ENCODE measurements at places on chromosomes 11 and 22.
A peak's percentile ranks its signal among the peaks of the same experiment; 100 is the strongest.

- DNase-seq = no peak
Measured at GRCh38 chr22:43529461-43529860, 117.6 kb downstream of the MPPED1 start.

GRCh38 chr11:76143274-76143673, 63.0 kb downstream of the WNT11 start:
- DNase-seq = no peak

DNA sequence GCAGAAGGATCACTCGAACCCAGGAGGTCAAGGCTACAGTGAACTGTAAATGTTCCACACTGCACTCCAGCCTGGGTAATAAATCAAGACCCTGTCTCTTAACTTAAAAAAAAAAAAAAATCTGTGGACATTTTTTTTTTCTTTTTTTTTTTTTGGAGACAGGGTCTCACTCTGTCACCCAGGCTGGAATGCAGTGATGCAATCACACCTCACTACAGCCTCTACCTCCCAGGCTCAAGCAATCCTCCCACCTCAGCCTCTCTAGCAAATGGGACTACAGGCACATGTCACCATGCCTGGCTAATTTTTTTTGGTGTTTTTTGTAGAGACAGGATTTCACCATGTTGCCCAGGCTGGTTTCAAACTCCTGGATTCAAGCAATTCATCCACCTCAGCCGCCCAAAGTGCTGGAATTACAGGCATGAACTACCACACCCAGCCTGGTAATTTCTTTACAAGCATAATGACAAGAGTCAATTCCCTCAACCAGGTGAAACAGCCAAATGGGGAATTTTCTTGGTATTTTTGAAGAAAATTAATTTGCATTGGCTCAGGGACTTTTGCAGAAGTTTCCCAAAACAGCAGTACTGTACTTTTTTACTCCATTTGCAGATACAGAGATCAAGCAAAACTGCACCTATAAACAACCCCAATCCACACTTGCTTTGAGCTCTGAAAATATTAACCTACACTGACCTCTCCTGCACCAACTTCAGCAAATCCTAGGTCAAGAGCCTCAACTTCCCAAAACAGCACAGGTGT, 44.0 kb downstream of the MRTFA start:
- no peak for DNase-seq

GRCh38 chr22:26225207-26225606, 55.9 kb downstream of the SEZ6L start:
- no peak for DNase-seq

DNA sequence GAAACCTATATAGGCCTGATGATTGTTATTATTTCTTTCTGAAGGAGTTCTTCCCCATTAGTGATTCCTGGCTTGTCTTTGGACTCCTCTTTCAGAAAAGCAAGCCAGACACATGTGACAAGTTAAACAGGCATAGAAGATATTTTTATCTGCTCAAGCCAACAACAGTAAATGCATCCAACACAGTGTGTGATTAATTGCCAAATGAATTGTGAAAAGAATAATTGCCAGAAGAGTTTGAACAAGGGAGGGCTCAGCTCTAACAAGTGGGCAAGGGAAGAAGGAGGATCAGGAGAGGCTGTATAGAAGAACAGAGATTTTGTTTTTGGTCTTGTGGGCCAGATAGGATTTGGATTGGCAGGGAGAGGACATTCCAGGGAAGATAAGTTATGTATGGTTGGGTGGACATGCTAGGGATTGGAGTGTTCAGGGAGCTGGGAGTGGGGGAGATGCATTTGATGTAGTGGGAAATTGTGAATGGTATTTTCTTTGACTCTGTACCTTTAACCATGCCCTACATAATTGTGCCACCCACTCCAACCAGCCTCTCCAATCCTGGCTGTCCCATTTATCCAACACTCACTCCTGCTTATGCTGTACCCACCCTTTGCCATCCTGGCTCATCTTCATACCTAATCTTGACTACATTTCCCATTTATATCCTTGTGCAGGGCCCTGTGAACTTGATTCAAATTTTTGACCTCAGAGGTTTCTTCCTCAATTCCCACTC, 172.8 kb downstream of the RRAS2 start:
- DNase-seq = no peak

DNA sequence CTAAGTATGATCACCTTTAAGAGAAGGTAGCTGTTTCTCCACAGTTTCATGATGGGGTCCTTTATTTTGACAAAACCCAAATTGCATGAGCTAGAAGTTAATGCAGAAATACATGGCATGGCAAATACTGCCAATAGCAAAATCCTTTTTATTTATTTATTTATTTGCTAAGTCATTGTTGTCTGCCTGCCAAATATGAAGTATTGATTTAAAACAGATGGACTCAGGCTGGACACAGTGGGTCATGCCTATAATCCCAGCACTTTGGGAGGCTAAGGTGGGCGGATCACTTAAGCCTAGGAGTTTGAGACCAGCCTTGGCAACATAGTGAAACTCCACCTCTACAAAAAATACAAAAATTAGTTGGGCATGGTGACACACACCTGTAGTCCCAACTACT, 52.4 kb downstream of the LARGE2 start:
- peak; percentile 15 for DNase-seq

All from IMR-90 (cell line).